ENCODE measurements at places on chromosomes 6 and 20. TPM values are rescaled to one million over a fixed set of nuclear protein-coding genes. Genes with fewer than 3 reads are reported as not detected.

- no peak for DNase-seq
These were observed 8.0 kb upstream of the RBCK1 start for GRCh38 chr20:400128-400453.

DNA sequence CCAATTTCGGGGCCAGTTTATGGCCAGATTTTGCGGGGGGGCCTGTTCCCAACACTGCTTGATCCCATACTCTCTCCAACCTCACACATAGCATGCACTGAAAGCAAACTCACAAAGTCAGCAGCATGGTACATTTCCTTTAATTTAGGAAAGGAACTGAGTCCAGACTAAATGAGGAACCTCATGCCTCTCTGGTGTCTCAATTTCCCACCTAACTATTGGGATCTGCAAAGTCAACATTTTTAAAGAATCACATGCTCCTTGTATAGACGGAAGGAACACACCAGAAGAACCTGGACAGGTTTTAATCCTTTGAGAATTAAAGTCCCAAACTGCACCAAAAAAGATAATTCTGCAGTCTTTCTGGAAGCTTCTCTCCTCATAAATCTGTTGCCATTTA is 33.3 kb downstream of the FAM50B start:
- DNase-seq: no peak

DNA sequence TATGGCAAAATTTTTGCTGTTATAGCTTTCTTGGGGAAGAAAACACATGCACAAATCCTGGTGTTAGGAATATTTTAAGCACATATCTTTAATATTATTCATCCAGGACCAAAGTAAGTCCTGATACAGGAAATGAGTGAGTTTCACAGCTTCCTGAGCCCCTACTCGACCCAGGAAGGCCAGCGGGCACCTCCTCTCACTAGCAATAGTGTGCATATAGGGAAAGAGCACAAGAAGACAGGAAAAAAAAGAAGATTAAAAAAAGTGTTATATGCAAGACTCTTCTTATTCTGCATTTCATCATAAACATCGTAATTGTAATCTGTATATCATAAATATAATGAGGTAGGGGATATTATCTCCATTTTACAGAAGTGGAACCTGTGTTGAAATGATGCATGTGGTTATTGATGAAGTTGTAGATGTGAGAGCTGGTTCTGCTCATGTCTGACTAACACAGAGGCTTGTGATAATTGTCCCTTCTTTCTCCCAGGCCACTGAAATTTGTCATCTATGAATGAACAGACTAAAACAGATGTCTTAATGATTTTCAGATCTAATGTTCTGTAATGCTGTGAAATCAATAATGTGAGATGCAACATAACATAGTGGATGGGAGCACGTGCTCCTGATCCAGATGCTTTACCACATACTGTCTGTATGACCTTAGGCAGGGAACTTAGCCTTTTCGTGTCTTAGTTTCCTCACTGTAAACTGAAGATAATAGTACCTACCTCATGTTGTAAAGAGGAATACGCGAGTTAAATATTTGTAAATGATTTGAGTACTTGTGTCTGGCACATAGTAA is 101.2 kb downstream of the MYO6 start:
- DNase-seq: no peak

DNA sequence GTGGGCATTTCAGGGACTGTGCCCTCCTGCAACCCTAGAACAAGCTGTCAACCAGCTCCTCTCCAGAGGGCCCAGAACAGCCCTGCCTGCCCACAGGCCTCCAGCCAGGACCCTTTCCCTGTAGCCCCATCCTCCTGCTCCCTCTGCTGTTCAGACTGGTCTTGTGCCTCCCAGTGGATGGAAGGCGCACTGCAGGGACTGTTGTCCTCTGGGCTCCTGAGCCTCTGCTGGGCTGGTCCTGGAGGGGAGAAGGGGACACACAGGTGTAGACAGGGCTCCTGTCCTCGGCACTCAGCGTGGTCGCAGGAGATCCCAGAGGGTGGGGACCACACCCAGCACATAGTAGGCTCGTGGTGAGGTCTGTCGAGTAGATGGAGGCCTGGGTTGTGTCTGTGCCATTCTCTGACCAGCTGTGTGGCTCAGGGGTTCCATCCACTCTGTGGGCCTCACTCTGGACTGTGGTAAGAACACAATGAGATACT is 11.5 kb downstream of the ITPR3 start:
- DNase-seq: peak; percentile 57

GRCh38 chr6:56655249-56655648 is 12.6 kb upstream of the DST start:
- no peak for DNase-seq

DNA sequence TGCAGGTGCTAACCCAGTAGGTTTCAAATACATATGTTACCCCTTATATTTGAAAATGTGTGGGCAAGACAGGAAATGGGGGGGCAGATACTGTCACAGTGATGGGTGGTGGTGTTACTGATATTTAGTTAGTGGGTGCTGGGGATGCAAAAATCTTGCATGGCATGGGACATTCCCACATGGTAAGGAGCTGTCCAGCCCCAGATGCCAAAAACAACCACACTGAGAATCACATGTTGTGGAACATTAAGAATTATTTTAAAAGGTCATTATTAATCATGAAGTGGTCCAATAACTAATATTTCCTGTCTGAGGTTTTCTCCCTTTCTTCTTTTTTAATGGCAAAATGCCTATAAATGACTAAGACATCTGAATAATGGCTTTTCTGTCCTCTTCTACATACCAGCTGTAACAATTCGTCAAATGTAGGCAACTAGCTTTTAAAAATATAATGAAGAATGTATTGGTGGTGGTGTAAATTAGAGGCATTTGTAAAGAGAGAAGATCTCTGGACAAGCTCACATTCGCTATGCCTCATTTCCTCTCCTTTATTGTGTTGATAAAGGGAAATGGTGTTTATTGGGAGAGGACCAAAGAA is 57.3 kb upstream of the SLC35B3 start:
- DNase-seq: no peak

DNA sequence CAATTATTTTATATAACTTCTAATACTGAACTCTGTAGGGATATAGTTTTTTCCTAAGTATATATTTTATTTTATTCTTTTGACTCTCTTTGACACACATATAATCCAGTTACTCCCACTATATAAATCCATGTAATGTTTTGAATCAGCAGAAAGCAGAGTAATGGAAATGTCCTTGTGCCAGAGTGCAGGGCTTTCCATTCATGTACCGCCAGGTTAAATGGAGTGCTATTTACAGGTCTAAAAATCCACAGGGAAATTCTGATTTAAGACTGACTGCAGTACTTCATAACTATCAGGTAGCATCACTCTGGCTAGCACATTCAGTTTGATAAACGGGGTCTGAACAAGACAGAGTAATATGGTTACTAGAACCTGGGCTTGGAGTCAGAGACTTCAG is 626.8 kb downstream of the COL12A1 start:
- no peak for DNase-seq

DNA sequence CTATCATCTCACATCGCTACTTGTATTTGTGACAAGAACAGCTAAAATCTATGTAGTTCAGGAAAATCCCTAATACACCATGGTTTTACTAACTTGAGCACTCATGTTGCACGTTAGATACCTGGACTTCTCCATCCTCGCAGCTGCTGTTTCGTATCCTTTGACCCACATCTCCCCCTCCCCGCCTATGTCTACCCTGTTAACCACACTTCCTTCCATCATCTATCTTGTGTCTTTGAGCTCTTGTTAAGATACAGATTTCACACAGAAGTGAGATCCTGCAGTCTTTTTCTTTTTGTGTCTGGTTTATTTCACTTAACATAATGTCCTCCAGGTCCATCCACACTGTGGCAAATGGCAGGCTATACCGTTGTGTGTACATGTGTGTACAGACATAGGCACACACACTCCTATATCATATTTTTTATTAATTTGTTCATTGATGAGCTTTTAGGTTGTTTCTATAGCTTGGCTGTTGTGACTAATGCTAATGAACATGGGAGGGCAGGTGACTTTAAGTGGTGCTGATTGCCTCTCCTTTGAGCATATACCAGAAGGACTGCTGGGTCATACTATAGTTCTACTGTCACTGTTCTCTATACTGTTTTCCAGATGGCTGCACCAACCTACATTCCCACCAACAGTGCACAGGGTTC is 117.8 kb downstream of the WDR27 start:
- DNase-seq: no peak

DNA sequence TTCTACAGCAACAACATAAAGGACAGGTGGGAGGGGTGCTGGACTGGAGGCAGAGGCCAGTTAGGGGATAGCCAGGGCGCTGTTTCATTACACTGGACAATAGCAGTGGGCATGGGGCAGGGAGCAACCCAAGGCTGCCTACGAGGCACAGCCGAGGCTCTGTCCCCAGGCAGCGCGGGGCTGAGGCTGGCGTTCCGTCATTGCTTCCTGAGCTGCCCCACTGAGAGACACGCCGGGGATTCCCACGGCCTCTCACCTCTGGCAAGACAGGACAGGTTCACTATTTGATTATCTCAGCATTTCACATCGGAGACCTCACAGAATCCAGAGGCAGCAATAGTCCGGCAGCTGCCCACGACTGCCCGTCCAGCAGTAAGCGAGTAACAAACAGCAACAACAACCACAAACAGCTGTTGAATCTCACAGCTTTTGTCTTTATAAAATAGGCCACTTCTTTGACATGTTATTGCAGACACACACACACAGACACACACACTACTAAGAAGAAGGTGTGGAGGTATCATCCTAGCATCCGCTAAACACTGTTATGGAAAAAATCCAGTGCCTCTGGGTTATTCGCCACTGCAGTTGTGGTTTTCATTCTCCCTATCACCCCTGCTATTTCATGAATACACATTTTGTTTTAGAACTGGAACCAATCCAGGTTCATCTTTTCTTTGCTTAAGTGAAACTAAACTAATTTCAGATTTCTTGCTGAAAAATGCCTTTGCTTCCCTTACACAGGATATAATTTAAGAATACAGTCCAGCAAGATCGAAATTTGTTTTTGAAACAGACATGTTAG is 19.5 kb downstream of the KIF25 start:
- no peak for DNase-seq

GRCh38 chr20:54110457-54110856 is 40.1 kb upstream of the BCAS1 start:
- no peak for DNase-seq

- DNase-seq: no peak
These were observed 131.1 kb downstream of the VEGFA start for GRCh38 chr6:43900916-43901732.

- DNase-seq: no peak
These were observed 661 bp upstream of the PPP1R14C start for GRCh38 chr6:150142097-150142669.

DNA sequence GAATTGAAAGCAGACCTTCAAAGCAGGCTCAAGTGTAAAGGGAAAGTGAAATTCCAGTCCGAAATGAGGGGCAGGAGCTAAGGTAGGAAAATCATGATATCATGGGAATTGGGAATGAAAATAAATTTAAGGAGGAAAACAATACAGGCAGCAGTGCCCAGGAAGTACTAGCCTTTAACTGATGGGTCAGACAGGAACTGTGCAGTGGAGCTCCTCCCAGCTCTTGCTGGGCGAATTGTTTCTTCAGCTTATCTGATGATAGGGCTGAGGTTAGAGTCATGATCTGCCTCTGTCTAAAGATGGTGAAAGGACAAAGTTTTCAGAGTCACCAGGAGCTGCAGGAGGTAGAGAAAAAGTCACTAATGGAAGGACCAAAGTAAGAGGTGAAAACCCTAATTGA is 457.9 kb upstream of the PTCHD4 start:
- DNase-seq: no peak

- no peak for DNase-seq
These were observed 15.7 kb upstream of the MRAP2 start for GRCh38 chr6:84017709-84018452.

DNA sequence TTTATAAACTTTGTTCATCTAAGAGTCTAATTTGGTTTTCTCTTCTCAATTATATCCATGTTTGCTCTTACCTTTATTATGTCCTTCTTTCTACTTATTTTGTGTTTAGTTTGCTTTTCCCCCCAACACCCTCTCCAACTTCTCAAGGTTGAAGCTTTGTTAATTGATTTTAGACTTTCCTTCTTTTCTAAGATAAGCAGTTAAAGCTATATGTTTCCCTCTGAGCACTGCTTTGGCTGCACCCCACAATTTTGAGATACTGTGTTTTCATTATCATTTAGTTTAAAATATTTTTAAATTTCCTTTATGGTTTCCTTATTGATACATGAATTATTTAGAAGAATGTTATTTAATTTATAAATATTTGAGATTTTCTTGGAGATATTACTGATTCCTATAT is 13.9 kb upstream of the BEND6 start:
- DNase-seq: no peak

- DNase-seq: no peak
These were observed 224.9 kb downstream of the PHACTR1 start for GRCh38 chr6:12941422-12941821.

GRCh38 chr6:47310131-47310480 is 401 bp upstream of the TNFRSF21 start:
- DNase-seq: no peak

- no peak for DNase-seq
These were observed 631.4 kb downstream of the CDH26 start for GRCh38 chr20:60589623-60590022.

DNA sequence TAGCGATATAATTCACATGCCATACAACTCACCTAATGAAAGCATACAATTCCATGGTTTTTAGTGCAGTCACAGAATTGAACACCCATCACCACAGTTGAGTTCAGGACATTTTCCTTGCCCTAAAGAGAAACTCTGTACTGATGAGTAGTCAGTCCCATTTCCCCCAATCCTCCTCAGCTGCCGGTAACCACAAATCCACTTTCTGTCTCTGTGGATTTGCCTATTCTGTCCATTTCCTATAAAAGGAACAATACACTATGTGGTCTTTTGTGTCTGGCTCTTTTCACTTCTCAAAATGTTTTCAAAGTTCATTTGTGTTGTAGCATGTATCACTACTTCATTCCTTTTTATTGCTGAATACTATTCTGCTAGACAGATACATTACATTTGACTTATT is 67.9 kb upstream of the TGM3 start:
- no peak for DNase-seq

DNA sequence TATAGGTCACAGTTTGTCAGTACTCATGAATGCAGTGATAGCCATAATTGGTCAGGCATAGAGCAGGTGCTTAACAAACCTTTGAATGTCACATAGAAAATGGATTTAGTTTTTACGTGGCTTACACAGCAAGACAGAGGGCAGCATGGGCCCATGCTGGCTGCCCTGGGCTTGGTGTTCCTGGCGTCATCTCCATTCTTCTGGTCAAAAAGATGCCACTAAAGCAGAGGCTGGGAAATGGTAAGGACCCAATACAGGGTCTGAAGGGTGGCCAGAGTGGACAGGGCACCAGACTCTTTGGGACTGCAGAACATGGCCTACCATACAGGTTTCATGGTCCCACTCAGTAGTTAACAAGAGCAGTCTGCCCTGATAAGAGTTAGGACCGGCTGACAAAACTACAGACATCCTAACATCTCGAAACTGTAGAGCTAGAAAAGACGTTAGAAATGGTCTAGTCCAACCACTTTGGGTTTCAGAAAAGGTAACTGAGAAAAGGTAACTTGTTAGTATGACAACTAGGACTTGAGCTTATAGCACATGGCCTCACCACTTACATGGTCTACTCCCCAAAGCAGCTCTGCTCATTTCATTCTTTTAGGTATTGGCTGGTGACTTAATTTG is 22.6 kb downstream of the HEBP2 start:
- DNase-seq: no peak

The CTAGE9 gene
- not detected for total RNA-seq

The COL19A1 gene
- total RNA-seq: 0.25 TPM

The TNFRSF21 gene
- total RNA-seq: 3.2 TPM

The MAFB gene
- 12.4 TPM for total RNA-seq

The CCN5 gene
- 1.2 TPM for total RNA-seq
